Activated CD8-positive, alpha-beta memory T cell treated with anti-CD3 and anti-CD28 coated beads for 24 hours (primary cell): ENCODE measurements at places on chromosomes 13 and 19.
A peak's percentile ranks its signal among the peaks of the same experiment; 100 is the strongest.

DNA sequence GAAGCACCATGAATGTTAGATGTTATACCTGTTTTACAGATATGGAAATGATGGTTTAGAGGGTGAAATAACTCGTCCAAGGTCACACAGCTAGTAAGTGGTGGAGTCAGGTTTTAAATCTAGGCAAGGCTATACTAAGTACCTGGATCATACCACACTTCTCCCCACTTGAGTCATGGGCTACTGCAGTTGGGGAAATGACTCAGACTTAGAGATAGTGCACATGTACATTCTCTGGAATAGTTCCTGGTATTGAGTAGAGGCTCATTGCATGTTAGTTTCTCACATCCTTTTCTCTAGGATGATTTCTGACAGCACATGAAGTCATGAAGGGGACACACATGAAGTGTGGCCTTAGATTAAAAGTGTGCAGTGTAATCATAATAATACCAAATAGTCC is 76.2 kb upstream of the TNFSF11 start:
- DNase-seq, result no peak

- peak; percentile 94 for DNase-seq
These were observed at the start of gene ZNF71 for GRCh38 chr19:56594783-56595547. TSS of gene ZNF71 (plus strand) at chr19:56595302. CDS start at chr19:56601559, 6,257 bp downstream.

DNA sequence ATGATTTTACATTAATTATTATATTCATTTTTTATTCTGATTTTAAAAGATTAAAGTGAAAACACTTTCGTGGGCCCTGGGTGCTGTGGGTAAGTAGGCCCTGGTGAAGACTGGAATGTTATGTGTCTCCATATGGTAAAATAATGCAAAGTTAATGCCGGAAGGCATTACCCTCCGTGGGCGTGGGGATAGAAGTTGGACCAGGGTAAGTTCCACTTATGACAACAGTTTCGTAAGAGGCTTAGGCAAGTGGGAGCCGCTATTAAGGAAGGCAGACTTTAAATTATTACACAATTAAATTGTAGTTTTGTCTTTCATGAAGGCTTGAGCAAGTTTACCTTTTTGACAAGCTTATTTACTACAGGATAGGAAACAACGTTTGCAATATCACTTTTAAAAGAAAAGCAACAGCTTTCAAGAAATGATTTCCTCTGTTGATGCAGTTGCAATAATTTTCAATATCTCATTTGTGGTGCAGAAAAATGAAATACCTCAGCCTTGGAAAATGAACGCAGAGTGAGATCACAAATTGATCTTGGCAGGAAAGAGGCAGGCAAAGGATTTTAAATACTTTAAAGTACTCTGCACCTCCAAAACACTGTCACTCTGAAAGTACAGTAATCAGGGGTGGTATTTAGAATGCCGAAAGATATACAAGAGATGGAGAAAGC is 310.6 kb downstream of the DCT start:
- no peak for DNase-seq

DNA sequence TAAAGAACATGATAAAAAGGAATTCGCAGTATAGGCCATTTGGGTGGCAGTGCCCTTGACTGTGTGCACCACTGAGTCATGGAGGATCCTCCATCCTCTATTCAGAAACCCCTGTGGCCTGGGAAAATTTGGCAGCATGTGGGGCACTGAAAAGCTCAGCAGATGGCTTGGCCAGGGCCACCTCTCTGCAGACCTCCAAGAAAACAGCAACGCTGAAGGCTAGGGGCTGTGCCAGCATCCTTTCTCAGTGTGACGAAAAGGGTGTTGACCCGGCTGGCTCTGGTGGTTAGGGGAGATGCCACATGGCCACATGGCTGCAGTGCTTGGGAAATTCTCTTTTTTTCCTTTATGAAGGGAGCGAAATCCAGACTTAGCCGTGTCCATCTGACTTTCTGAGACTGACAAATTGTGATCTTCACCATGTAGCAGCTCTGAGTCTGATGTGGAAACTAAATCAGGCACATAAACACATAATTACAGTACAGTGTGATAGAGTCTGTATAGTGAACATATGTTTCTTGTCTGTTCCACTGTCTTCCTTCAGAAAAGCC is 178.0 kb downstream of the KCTD12 start:
- DNase-seq, result no peak

- no peak for DNase-seq
These were observed 44.7 kb downstream of the CACNA1A start for GRCh38 chr19:13461536-13461935.

- no peak for DNase-seq
These were observed 232.1 kb downstream of the TM9SF2 start for GRCh38 chr13:99733346-99733745.

GRCh38 chr13:28588296-28588695 is 70.6 kb upstream of the POMP start:
- no peak for DNase-seq

- no peak for DNase-seq
These were observed 8.6 kb downstream of the ELAVL1 start for GRCh38 chr19:7996883-7997282.

DNA sequence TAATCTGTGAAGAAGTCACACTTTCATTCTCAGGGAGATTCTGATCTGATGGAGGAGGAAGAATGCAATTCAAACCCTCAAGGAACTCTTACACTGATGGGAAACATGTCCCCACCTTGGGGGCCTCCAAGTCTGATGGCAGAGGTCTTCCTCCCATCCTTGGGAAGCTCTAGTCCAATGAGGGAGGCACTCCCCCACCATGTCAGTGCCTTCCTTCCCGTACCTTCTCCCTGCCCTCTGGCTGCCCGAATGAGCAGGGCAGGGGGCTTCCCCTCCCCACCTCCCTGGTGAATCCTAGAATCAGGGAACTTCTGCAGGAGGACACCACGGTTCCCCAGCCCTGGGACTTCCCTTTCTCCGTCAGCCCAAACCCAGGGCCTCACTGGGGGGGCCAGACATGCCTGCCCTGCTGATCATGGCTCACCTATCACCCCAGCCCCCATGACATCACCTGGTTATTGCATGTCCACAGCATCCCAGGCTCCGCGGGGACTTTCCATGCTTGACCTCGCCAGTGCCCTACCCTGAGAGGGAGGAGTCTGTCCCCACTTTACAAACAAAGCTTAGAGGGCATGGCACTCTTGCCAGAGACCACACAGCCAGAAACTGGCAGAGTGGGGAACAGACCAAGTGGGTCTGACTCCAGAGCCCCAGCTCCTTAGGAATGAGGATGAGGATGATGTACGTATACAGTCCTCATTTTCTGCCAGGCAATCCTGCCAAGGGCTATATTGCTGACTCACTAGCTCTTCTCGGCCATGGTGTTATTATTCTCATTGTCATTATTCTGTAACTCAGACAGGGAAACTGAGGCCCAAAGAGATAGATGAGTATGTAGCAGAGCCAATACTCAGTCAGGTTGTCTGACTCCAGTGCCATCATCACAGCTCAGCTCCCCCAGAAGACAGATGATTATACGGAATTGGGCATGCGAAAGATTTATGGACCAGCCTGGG is 9.6 kb upstream of the BCL3 start:
- DNase-seq, result no peak

- DNase-seq, result no peak
These were observed 24.1 kb upstream of the TRIM13 start for GRCh38 chr13:49972709-49973108.

GRCh38 chr13:81929988-81930387 is 1589.1 kb upstream of the SPRY2 start:
- no peak for DNase-seq

GRCh38 chr19:13176345-13176744 is 26.1 kb downstream of the IER2 start:
- DNase-seq, result no peak

- no peak for DNase-seq
These were observed 462.9 kb downstream of the ITGBL1 start for GRCh38 chr13:101915331-101915730.

DNA sequence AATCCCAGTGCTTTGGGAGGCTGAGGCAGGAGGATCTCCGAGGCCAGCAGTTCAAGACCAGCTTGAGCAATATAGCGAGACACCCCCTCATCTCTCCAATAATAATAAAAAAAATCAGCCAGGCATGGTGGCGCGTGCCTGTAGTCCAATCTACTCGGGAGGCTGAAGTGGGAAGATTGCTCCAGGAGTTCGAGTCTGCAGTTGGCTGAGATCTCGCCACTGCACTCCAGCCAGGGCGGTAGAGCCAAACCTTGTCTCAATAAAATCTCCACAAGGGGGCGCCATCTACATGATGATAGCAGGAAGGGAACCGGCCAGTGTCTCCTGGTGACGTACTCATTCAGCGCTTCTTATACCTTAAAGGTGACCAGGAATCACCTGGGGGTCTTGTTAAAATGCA is 13.6 kb upstream of the C5AR1 start:
- DNase-seq, result peak; percentile 83

GRCh38 chr13:44667943-44668342 is 91.8 kb upstream of the TSC22D1 start:
- no peak for DNase-seq

DNA sequence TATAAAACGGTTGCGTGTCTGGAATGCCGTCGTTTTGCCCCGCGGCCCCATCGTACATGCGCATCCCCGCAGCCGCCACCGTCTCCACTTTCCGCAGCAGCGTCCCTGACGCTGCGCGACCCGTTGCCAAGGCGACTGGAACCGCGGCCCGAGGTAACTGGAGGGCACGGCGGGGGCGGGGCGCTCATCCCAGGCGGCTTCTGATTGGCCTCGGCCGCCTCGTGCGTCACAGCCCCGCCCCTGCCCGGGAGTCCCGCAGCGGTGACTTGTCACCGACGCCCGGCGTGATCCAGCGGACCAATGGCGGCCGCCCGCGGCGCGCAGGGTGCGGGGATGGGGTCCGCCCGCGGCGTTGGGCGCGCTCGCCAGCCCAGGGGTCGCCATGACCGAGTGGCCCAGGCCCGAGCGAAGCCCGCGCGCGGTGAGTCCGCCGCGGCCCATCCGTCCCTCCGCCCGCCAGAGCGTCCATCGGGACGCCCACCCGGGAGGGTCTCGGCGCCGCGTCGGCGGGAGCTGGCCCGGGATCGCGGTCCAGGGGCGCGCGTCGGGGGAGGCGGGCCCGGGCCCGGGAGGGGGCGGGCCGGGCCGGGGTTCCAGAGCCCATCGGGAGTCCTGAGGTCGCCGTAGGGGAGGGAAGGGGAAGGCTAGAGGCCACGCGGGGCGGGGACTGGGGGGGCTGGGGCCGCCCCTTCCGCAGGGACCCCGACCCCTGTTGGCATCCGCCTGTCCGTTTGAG is at the start of gene ZSCAN1:
ZSCAN1 (plus strand) TSS at position 285 of the 736 bp plus-strand sequence. CDS start 3,812 bp downstream, outside the sequence.
- DNase-seq, result peak; percentile 57

DNA sequence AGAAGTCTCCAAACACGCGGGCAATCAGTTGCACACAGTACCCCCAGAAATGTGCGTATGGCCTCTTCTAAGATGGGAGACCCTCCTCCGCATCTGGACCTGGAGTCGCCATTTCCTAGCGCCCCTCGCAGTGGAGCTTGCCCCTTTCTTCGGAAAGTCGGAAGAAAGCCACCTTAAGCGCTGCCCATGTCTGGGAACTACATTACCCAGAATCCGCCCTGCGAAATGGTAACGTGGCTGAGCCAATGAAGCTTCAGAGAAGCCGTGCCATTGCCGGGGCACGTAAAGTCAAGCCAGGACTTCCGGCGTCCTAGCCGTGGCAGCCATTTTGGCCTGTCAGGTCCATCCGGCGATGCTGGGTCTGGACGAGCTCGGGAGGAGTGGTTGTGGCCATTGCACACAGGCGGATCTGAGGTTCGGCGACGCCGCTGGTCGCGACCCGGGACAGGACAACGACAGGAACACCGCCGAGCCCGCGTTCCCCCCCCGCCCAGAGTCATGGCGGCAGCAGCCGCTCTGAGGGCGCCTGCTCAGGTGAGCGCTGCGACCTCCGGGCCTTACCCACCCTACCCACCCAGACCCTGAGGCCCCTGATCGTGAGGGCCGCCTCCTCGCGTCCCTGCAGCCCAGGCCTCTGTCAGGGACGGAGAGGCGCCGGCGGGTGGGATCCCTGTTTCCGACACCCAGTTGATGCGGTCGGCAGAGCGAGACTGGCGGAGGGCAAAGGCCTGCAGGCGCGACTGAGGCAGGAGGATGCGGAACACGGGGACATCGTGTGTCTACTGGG is at the start of gene ZNF586:
ZNF586 (plus strand) TSS at position 332 of the 787 bp plus-strand sequence; CDS start at position 499, 167 bp downstream.
- DNase-seq, result peak; percentile 91

DNA sequence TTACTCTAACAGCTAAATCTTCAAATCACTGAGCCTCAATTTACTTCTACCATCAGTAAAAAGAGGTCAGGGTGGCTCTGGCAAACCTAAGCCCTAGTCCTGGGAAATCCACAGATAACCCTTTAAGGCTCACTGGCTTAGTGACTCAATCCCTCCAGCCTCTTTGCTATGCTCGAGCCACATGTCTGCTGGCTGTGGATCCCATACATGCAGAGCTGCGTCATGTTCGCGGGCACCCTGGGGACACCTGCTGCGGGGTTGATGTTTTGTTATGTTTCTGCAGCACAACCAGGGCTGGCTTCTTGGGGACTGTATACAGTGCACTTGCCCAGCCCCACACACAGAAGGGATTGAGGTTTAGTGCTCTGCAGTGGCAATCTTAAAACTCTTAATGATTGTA is 41.6 kb upstream of the C13orf42 start:
- DNase-seq, result no peak
